ENCODE measurements at places on chromosomes 7 and 10. TPM values are rescaled to one million over a fixed set of nuclear protein-coding genes. Genes with fewer than 3 reads are reported as not detected.
A peak's percentile ranks its signal among the peaks of the same experiment; 100 is the strongest.

- no peak for DNase-seq
These were observed 26.5 kb upstream of the RBM20 start for GRCh38 chr10:110617425-110618229.

DNA sequence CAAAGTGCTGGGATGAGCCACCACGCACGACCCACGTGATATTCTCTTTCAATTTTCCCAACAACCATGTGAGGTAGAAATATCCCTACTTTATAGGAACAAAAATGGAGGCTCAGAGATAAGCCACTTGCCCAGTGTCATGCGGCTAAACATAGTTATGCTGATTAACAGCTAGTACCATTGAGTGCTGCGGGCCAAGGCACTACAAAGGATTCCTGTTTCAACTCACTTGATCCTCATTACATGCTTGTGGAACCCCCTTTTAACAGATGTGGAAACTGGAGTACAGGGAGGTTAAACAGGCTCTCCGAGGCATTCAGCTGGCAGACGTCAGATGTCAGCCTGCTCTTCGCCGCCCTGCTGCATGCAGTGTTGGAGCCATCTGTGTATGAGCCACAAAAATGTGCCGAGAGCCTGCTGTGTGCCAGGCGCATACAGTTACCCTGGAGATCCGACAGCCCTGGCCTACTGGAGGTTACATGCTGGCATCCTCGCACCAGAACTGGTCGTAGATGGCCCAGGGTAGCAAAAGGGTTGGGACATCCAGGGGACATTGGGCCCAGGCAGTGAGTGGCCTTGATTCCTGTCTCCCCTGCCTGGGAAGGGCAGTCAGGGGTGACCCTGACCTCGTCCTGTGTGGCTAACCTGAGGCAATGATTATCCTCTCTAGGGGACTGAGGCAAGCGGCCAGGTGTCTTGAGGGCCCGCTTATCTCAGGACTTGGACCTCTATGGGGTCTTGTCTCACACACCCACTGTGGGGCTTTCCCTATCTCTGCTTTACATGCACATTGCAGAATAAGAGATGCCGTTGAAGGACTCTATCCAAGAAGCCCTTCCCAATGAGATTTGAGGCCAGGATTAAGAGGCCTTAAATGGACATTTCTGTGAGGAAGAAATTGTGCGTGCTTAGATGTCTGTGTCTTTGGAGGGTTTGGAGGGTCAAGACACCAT is 18.5 kb upstream of the SRGN start:
- DNase-seq, result no peak

DNA sequence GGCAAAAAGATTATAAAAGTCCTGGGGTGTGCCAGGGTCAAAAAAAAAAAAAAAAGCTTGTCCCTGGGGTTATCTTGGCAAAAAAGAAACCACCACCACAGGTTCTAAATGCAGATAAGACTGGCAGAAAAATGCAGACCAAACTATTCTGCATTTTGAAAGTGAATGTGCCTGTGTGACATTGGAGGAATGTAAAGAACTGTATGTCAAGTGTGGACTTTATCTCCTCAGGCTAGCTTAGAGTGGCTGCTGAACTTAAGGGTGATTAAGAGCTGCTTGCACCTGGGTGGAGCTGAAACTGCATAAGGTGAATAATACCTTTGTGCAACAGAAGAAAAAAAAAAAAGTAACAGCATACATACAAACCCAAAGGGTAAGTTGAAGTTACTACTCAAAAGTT is 1.3 kb upstream of the NAPEPLD start:
- DNase-seq, result no peak

UNCX gene
- total RNA-seq, result not detected

- peak; percentile 61 for DNase-seq
These were observed at the start of gene COL13A1 for GRCh38 chr10:69801434-69802315. TSS of gene COL13A1 (plus strand) at chr10:69801906. CDS start at chr10:69802424, 518 bp downstream.

Measured in dermis blood vessel endothelial cell (primary cell).